ENCODE measurements at places on chromosomes 7 and 10.

GRCh38 chr10:77987671-77988255 is 41.6 kb downstream of the POLR3A start:
- no peak for DNase-seq

- peak; percentile 23 for DNase-seq
These were observed 35.1 kb downstream of the SMNDC1 start for GRCh38 chr10:110269374-110270318.

- no peak for DNase-seq
These were observed 100.8 kb upstream of the DOCK1 start for GRCh38 chr10:126804396-126804795.

GRCh38 chr7:158957921-158958491 is 101.6 kb downstream of the DYNC2I1 start:
- no peak for DNase-seq

DNA sequence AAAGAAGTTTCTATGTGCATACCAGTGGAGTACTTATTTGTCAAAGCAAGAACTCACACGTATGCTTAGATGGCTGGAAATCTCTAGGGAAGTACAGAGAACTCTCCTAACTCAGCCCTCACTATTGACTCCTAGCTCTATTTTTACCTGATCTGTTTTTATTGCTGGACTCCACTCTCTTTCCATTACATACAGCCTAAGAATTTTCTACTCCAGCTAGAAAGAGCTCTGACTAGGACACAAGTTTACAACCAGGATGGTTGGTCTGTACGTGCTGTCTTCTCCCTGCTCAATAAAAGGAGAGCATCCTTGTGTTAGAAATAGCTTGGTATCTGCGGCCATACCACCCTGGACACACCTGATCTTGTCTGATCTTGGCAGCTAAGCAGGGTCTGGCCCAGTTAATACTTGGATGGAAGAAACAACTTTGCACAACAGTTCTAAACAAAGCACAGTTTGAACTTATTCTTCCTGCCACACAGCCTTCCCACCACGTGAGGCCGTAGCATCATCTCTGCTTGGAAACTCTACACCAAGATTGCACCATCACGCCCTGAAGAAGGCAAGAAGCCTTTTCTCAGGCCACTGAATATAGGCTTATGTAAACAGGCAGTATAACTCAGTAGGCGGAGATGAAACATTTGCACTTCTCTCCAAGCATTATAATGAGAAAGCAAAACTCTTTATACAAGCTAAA is 50.7 kb downstream of the KCNMA1 start:
- no peak for DNase-seq

GRCh38 chr7:74587435-74588126 is 69.9 kb upstream of the GTF2I start:
- DNase-seq: no peak

- no peak for DNase-seq
These were observed 109.6 kb downstream of the TCERG1L start for GRCh38 chr10:131201741-131202515.

DNA sequence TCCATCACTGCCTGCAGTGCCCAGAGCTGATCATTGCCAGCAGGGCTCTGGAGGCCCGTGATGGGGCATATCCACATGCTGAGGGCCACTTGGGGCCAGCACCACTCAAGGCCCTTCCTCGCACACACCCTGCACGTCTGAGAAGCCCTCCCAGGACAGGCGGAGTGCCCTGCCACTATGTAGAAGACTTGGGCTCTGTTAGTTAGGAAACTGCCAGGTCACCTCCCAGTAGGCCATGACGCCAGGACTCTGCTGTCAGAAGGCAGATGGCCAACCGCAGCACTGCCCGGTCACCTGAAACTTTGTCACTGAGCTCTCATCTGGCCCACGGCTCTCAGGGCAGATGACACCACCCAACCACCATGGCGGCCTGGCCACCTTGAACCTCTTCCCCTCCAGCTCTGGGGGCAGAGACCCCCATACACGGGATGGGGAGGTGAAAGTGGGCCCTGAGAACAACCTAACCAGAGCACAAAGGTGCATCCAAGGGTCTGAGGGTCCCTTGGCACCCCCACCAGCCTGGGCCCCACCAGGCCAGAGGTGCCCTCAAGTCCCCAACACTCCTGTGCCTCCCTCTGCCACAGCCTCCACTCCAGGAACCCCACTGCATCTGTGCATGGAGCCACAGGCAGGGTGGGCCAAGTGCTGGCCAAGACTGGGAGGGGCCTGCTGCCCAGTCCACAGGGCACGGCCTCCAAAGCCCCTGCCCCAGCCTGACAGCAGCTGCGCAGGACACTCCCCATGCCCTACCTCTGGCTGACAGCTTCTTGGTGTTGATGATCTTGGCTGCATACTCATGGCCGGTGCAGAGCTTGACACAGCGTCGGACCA is 41.8 kb downstream of the CAMK2B start:
- DNase-seq: no peak

DNA sequence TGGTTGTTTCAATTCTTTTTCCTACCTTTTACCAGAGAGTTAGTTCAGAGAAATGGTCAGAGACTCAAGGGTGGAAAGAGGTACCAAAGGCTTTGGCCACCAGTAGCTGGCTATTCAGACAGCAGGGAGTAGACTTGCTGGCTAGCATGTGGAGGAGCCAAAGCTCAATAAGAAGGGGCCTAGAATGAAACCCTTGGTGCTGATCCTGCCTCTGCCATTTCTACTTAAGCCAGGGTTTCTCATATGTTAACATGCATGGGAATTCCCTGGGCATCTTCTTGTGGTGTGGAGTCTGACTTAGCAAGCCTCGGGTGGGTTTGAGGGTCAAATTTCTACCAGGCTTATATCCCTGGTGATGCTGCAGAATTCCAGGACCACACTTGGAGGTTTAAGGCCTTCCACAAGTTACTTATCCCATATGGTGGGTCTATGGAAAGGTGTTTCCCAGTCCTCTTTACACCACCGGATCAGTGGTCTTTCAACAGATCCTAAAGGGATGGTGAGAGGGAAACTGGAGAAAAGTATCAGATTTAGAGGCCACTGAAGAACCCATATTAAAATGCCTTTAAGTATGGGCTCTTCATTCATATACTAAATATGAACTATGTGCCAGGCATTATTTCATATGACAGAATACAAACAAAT is 3.2 kb downstream of the IL6 start:
- DNase-seq: no peak

DNA sequence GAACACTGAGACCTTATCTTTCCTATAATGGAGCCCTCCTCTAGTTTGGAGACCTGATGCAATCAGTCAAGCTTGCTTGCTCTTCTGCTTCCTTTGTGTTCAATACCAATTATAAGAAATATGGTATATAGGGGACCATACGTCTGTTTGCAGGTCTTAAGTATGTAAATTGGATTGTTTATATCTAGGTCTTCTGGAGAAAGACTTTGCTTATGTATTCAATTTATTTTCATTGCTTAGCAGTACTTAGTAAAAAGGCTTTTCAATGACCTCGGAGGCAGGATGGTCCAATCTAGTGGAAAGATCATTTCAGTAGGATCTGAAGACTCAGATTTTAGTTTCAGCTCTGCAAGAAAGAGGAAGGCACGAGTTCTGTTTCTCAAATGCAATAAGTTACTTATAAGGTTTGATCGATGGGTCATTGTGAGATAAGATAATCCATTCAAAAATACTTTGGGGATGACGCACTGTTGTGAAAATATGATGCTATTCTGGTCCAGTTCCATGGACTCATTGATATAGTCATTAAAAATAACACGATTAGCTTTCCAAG is 571.6 kb downstream of the SH2D4B start:
- no peak for DNase-seq

DNA sequence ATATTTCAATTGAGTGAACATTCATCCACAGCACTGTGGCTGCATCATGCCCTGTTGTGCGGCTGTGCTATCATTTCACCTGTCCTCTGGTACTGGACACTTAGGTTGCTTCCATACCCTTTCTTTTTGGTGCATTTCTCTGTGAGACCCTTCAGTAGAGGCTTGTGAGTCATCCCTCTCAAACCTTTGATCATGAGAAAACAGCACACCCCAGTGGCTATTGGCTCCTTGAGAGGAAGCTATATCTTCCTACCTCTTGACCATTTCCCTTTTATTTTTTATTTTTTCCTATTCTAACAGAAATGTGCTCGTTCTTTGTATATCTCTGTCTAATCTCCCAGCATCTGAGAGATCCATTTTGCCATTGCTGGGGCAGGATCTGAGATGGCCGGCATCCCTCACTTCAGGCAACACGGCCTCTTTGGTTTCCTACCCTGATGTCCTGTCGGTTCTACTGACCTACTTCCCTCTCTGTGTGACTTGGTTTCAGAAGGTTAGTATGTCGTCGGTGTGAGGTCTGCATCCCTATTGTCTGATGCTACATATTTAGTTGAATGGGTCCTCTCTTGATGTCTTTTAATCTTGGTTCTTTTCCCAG is 23.8 kb upstream of the PIK3AP1 start:
- no peak for DNase-seq

GRCh38 chr10:65312876-65313275 is 1613.0 kb upstream of the LRRTM3 start:
- no peak for DNase-seq

DNA sequence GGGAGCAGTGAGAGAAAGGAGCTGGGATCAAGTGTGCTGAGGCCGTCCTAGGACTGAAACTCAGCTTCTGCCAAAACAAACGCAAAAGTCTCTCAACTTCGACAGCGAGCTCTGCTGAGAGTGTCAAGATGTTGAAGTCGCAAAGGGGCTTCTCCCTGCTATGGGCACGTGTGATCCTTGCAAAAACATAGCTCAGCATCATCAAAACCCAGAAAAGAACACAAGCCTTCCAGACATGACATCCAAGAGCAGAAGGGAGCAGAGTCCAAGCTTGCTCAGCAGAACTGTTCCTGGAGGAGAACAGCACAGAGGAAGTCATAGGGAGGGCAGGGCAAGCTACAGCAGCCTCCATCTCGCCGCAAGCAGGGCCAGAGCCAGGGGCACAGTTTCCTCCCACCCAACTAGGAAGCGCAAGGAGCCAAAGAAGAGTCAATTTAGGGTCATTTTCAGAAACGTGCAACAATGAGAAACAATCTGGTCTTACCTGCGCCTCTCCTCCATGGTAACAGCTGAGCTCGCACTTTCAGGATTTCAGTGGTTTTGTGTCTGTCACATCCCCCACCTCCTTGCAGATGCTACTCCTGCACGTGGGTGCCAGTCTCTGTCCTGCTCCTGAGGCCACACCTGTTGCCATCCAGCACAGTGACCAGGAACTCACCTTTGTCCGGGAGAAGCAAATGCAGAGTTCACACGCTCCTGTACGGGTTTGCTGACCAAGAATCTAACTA is 113.9 kb downstream of the DIP2C start:
- no peak for DNase-seq

GRCh38 chr10:27736396-27736795 is 9.2 kb downstream of the MKX start:
- DNase-seq: no peak

- no peak for DNase-seq
These were observed 31.1 kb downstream of the CTNNA3 start for GRCh38 chr10:67664942-67665341.

DNA sequence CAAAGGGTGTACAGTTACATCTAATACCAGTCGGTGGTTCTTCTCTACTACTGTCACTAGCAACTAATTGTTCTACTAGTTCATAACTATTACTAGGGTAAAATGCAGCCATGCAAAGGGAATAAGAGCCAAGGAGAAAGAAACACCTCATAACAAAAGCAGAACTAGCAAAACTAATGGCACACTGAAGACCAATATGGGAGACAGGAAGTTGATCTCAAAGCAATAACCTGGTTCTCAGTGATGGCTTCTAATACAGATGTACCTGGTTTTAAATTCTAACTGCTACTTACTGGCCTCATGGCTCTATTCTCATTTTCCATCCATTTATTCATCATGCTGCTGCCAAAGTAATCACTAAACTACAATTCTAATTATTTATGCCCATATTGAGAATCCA is 170.3 kb downstream of the SEMA3E start:
- no peak for DNase-seq

DNA sequence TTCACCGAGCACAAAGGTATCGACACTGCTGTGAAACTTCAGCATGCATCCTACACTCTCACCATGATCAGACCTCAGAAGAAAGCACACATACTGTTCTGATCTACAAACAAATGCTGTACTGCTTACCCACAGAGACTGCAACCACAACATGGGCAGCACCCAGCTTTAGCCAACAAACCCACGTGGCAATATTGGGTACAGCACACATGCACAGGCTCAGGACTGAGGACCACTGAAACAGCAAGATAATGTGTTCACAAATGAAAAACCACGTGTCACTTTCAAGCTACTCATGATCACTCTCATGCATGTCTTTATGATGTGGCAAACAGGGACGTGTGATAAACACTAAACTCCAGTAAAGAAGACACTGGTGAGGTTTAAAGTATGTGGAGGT is 119.3 kb upstream of the PTN start:
- DNase-seq: no peak

GRCh38 chr10:98309366-98310355 is 41.7 kb upstream of the LOXL4 start:
- DNase-seq: peak; percentile 63

GRCh38 chr10:43402880-43403452 is 6.0 kb downstream of the HNRNPF start:
- no peak for DNase-seq

DNA sequence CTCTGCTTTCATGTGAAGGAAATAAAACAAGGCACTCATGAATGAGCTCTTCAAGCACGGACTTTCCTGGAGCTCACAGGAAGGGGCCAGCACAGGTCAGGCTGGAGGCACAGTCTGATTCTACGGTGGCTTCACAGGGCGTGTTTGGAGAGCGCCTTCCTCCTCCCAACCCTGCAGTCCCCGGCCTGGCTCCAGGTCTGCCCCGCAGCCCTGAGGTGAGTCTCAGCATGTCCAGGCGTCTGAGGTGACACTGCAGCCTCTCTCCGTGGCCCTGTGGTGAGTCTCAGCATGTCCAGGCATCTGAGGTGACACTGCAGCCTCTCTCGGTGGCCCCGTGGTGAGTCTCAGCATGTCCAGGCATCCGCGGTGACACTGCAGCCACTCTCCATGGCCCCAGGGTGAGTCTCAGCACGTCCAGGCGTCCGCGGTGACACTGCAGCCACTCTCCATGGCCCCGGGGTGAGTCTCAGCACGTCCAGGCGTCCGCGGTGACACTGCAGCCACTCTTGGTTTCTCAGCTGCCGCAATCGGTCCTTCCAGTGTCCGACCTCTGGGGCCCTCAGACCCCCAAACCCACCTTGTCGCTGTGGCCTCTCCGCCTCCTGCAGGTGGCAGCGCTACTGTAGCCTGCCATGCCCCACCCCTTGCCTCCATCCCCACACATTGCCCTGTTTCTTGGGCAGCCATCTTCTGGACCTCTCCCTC is 381.7 kb downstream of the DNAJB6 start:
- no peak for DNase-seq

GRCh38 chr10:86830043-86830591 is 73.7 kb downstream of the BMPR1A start:
- DNase-seq: no peak

GRCh38 chr10:13659887-13660550 is 73.3 kb downstream of the PRPF18 start:
- peak; percentile 60 for DNase-seq

- no peak for DNase-seq
These were observed 183.1 kb upstream of the YAE1 start for GRCh38 chr7:39383136-39383535.

- DNase-seq: no peak
These were observed 58.1 kb downstream of the FHIP2A start for GRCh38 chr10:114879541-114880158.

Measured in C1 segment of cervical spinal cord (tissue), 14 donors.